ENCODE measurements at places on chromosomes 12 and 14. TPM values are rescaled to one million over a fixed set of nuclear protein-coding genes. Genes with fewer than 3 reads are reported as not detected.

The SALL2 gene
- total RNA-seq = 5.3 TPM

The NRDE2 gene
- total RNA-seq = 20.5 TPM

The C12orf56 gene
- total RNA-seq = 0.25 TPM

The NRIP2 gene
- total RNA-seq = not detected

The PRB2 gene
- not detected for total RNA-seq

The TMBIM6 gene
- 333 TPM for total RNA-seq

The TROAP gene
- 0.98 TPM for total RNA-seq

The AICDA gene
- not detected for total RNA-seq

The HOXC9 gene
- not detected for total RNA-seq

DNA sequence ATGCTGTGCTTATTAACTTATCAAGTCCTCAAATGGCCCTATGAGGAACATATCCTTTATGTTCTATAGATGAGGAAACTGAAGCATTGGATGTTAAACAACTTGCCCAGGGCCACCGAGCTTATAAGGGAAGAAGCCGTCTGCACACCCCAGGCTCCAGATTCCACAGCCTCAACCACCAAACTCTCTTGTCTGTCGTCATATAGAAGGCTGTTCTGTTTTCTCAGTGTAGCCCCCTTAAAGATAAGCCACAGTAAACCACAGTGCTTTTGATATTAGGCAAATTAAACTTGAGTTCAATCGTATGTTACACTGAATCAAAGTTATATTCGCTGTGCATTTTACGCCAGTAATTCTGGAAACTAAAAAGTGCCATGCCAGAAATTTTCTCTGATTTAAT lies 116.7 kb downstream of the PRKCH start:
- no peak for DNase-seq

DNA sequence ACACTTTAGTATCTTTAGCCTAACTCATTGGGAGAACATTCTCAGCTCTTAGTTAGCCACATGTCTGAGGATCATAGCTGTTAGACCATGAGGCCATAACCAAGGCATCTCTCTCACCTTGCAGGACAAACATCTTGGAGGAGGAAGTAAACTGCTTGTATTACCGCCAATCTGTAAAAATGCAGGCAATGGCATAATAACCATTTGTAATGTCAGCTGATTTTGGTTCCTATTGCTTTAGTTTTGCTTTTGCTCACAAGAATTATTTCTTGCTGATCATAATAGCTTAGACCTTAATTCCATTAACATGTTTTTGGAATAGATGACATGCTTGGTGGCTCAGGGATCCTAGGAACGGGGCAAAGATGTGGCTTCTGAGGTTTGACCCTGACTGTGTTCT lies 16.4 kb upstream of the GSG1 start:
- no peak for DNase-seq

- no peak for DNase-seq
These were observed 225.2 kb downstream of the CCER1 start for GRCh38 chr12:90729736-90730135.

DNA sequence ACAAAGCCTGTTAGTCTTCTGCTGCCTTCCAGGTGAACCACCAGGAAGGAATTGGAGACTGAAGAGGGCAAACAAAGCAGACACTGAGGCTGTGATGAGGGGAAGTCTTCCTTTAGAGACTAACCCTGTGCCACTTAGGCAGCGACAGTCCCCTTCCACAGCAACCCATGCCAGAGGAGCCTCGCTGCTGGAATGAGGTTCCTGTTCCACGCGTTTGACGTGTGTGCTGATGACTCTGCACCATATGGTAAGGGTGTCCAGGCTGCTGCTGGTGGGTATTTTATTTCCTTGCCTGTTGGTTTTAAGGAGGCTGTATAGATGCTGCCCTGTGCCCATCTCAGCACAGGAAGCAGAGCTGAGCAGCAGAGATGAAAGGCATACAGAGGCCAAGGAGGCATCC lies 361.9 kb upstream of the FKBP4 start:
- DNase-seq = no peak

- DNase-seq = no peak
These were observed 25.4 kb downstream of the CD9 start for GRCh38 chr12:6225630-6226001.

GRCh38 chr14:64790478-64790877 lies 86.3 kb downstream of the PLEKHG3 start:
- no peak for DNase-seq

DNA sequence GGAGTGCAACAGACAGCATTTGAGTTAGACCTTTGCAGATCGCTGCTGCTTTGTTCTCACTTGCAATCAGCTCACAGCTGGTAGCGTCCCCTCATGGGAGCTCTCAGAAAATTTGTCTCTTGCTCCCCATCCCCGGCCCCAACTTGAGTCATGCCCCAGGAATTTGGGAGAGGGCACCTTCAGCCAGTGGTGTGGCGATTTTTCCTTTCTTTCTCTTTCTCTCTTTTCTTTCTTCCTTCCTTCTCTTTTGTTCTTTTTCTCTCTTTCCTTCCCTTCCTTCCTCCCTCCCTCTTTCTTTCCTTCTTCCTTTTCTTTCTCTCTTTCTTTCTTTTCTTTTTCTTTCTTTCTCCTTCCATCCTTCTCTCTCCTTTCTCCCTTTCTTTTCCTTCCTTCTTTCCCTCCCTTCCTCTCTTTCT lies 34.2 kb upstream of the MAP1LC3B2 start:
- no peak for DNase-seq

- DNase-seq = no peak
These were observed 862 bp downstream of the KLRB1 start for GRCh38 chr12:9606736-9607372.

- DNase-seq = no peak
These were observed 411.6 kb downstream of the BCAT1 start for GRCh38 chr12:24537083-24537860.

- no peak for DNase-seq
These were observed 5.6 kb downstream of the TCTN1 start for GRCh38 chr12:110619534-110619953.

DNA sequence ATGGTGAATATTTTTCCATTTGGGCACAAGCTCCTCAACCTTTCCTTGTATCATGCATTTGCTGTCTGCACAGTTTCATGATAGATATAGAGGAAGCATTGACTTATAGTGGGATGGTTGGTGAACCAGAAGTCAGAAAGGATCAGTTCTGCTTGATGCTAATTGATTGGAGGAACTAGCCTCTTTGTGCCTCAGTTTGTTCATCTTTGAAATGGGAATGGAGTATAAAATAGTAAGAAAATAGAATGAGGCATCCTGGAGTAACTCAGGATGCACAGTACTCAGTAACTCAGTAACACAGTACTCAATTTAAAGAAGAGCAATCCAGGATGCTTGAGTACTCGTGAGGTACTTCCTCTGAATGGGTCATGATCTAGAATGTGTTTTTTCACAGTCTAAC lies 109.5 kb downstream of the UNC79 start:
- DNase-seq = no peak

- DNase-seq = no peak
These were observed 9.3 kb downstream of the MYO1H start for GRCh38 chr12:109357032-109357431.

DNA sequence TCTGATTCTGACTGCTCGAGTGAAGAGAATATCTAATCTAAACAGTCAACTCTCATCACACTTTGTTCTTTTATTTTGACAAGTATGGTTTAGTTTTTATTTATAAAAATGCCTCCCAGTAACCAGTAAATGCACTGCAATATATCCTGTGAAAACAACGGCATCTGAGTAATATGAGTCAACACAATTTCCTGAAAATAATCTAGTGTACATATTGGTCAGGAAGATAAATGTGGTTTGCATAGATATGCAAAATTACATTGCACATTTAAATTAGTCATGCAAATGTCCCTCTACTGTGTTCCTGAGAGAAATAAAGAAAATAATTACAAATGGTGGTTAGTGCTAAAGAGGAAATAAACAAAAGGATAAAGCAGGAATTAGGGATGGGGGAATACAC lies 1190.7 kb upstream of the SEL1L start:
- no peak for DNase-seq

GRCh38 chr12:122876731-122877130 lies 19.2 kb downstream of the VPS37B start:
- DNase-seq = no peak

DNA sequence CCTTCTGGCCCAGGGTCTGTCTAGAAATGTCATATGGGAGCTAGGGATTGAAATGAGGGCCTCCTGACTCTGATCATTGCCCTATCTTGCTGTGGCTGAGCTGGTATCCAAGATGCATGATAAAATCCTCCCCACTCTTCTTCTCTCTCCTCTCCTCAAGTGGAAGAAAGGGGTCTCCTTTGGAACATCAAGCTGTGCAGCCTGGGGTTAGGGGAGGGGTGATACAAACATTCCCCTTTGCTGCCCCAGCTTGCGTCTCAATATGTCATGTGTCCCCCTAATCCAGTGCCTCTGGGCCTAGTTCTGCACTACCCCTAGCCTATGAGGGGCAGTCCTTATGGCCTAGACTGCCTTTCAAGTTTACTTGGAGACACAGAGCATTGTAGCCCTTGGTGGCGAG lies 8.5 kb downstream of the RDH16 start:
- DNase-seq = no peak

- DNase-seq = no peak
These were observed 35.6 kb downstream of the CCDC88C start for GRCh38 chr14:91381801-91382670.

DNA sequence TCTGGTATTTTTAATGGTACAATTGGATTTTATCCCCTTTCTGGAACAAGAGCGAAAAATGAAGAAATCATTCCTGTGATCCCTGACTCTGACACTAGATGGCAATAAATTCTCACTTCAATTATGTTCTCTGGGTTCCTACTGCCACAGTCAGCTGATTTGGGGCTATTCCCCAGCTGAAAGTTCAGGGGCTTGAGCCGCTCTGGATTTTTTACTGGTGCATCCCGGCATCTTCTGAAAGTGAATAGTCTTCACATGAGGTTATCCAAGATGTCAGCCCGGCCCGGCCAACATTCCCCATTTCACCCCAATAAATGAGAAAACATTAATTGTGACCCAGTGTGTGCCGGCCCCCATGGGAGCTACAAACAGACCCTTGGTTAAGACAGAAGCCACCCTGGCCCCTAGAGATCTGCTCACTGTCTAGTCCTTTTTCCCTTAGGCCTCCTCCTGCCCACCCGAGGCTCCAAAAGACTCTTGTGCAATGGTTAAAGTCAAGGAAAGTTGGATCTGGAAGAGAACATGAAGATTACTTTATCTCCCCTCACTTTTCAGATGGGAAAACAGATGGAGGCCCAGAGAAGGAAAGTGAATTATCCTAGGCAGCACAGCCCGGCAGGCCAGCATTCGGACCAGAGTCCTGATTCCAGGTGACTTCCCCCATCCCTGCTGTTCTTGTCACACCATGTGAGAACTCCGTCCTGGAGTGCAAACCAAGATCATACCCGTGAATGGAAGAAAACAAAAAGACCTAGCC lies 20.8 kb downstream of the CKAP4 start:
- DNase-seq = no peak

DNA sequence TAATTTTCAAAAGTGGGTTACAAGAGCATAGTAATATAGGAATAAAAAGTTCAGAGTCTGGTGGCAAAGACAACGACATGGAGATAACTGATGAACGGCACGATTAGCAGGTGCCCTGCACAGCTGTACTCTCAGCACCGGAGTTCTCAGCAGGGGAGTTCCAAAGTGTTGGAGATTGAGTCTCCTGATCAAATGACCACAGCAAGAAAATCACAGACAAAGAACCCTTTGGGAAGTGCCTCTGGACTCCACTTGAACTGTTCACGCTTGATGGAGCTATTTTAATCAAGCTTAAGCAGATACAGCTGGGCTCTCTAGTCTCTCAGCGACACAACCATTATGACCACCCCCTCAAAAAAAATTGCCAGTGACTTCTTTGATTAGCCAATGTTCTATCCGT lies 153.1 kb downstream of the ALG10B start:
- no peak for DNase-seq
